ENCODE measurements at places on chromosomes 5 and 9.

DNA sequence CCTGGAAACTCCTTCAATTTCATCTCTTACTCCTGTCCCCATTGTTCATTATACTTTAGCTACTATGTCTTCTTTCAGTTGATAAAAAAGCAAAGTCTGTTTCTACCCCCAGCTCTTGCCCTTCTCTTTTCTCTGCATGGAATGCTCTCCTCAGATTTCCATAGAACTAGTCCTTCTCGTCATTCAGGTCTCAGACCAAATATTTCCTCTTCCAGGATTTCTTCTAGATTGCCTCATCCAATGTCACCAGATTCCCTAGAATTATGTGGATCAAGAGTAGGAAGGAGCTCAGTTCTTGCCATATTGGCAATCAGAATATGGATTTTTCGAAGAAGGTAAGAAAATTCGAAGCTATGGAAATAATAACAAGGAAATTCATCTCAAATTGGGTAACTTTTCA, 176.1 kb downstream of the GABRG2 start:
- DNase-seq: no peak

GRCh38 chr9:10331157-10331556, 281.6 kb downstream of the PTPRD start:
- no peak for DNase-seq

DNA sequence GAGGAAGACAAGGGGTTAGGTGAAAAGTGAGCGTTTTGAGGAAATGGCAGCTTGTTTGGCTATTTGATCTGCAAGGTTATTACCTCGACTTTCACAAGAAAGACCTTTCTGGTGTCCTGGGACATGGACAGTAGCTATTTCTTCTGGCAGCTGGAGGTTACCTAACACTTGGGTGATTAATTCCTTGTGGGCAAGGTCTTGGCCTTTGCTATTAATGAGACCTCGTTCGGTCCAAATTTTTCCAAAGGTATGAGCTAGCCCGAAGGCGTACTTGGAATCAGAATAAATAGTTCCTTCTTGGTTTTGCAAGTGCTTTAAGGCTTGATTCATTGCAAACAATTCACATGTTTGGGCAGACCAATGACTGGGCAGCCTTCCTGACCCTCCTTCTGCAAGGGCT, 4.9 kb downstream of the GTF3C5 start:
- DNase-seq: no peak

GRCh38 chr5:62000646-62001045, 305.4 kb upstream of the KIF2A start:
- DNase-seq: no peak

DNA sequence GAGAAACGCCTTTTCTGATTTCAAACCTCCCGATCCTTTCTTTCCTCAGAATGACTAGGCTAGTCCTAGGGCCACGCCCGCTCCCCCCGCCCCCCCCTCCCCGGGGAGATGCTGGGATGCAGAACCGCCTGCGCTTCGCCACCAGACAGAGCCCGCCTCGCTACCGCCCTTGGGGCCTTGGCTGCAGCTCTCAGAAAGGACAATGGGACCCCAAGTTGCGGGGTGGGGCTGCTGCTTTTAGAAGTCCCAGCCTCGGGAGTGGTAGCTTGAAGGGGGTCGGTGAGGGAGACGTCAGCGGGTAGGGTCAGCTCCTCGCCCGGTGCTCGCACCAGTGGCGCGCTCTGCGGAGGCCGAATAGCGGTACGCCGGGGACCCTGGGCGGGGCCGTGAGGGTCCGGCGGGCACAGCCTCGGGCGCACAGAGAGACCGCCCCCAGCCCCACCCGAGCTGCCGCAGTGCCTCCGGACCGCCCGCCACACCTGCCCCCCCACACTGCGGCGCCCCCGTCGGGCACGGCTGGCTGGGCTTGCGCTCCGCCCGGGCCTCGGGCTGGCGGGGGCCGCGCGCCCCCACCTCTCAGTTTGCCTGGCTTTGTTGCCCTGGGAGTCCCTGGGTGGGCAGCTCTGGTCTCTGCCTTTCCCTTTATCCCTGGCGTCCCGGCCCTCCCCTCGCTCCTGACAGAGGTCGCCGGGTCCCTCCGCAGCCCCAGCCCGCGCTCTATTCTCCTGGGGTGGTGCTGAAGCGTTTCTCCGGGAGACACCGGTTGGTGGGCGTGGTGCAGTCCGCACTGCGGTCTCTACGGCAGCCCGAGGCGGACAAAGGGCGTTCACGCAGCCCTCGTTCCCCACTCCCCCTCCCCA, 1.2 kb downstream of the MAP1B start:
- DNase-seq: no peak

DNA sequence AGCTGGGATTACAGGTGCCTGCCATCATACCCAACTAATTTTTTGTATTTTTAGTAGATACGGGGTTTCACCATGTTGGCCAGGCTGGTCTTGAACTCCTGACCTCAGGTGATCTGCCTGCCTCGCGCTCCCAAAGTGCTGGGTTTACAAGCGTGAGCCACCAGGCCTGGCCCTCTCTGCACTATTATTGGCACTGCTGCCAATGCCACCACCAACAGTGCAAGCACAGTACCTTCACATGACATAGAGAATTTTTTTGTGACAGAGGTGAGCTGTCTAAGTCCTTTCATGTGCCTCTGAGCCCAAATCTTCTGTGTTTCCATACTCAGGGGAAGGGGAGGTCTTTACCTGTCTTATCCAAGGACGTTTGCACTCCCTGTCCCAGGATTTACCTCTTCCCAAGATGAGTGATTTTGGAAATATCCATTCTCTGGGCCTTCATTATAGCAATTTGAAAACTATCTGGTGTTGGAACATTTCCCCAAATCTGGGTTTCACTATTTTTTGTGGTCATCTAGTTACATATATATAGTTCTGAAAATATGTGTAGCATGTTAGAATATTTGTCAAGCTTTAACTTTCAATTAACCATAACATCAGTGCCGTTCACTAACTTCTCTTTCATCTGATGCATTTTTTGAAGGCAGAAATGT, 5.4 kb upstream of the CD180 start:
- no peak for DNase-seq
